ENCODE measurements at places on chromosomes 3 and 15.

DNA sequence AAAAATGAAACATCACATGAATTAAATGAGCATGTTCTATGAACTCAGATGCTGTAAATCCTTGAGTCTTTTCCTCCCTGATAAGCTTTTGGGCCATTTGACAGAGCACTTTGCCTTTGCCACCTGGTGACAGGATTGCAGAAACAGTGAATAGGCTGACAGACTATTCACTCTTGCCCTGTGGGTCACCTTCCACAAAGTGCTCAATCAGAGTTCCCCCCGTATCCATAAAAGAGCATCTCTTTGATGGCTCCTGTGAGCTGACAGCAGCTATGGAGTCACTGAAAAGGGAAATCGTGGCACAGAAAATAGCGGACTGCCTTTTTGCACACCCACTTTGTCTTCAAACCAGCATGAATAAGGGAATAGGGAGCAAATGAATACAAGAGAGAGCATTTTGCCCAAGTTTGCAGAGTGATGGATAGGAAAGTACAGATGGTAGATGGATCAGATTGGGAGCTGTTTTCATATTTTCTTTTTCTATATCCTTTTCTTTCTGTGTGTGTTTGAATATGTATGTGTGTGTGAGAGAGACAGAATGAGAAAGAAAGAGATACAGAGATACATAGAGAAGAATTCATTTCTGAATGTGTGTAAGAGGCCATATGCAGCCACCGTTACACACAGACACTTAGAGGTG, 37.8 kb upstream of the GOLM2 start:
- no peak for DNase-seq

DNA sequence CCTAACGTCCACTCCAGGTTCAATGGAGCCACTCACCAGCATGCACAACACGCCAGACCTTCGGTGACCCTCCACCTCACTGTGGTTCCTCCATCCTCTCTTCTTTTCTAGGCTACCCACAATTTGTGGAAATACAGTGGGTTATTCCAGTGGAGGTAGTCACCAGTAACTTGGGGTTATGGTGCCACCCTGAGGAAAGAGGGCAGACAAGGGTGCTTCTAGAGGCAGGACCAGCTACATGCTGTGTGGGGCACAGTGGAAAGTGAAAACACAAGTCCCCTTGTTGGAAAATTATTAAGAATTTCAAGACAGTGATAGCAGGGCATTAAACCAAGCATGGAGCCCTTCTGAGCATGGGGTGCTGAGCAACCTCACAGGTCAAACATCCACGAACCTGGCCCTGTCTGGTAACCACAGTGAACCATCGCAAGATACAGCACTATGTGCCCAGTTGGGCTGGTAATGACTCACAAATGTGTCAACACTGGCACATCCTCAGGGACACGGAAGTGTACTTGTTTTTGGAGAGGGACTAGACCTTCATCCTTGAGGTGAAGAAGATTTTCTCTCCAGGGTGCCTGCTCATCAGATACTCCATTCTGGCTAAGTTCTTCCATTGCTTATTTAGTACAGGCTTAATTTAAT, 166.7 kb downstream of the STT3B start:
- no peak for DNase-seq

DNA sequence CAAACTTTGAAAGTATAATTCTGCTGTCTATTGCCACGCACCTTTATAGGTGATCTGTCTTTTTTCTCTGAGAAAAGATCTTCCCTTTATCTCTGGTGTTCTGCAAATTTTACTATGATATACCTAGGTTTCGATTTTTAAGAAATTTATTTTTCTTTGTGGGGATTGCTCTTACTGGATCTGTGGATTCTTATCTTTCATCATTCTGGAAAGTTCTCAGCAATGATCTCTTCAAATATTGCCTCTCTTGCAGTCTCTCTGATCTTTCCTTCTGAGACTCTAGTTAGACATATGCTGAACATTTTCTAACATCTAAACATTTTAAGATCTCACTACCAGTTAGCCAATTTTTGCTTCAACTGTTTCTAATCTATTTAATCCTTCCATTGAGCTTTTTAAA, 47.0 kb upstream of the ATOSA start:
- DNase-seq = no peak

DNA sequence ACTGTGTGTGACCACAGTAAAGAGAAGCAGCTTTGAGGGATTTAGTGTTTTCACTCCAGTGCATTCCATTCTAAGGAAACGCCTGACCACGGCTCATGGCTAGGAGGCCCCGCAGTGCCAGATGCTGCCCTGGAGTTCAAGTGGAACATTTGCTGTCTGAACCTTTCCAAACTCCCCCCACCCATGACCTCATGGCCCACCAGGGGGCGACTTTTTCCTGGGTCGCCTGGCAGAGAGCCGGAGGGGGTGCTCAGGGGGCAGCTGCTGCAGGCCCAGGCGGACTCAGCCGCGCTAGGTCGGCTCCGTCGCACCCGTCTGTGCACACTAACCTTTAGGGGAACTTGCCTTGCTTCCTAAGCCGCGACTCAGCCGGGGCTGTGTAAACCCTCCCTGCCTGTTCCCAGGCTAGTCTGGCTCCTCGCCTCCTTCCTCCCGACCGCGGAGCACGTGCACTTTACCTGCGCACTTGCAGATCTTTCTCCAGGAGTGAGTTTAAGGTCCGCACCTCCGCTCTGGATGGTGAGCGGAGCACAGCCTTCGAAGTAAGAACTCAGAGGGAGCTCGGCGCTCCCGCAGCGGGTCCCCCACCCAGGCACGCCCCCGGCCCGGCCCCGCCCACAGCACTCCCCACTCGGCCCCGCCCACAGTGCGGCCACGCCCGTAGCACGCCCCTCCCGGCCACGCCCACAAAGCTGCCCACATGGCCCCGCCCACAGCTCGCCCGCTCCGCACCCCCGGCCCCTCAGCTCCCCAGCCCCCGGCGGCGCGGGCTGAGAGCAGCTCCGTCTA, at the start of gene OCA2:
Gene OCA2, minus strand, starts transcription at position 550 of the 789 bp plus-strand sequence. CDS start 17,441 bp downstream, outside the sequence.
- DNase-seq = no peak

All from left lobe of liver (tissue), 2 donors.